Fibroblast of skin of right biceps (primary cell): ENCODE measurements at places on chromosomes 13 and 19.

DNA sequence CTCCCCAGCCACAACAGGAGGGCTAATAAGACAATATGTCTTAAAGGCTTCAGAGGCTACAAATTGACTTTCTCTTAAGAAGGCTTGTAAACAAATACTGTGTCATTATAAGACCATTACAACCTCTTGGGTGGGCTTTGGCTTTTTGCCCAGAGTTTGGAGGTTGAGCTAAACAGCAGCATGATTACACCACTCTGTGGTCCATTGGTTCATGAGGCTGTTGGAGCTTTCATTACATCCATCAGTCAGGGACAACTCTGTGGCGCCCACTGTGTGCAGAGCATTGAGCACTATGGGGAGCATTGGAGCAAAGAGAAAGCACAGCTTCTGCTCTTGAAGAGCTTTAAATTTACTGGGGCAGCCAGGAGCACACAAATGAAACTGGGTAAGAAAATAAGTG is 75.9 kb downstream of the TNFSF11 start:
- DNase-seq = peak; percentile 47

GRCh38 chr13:94917824-94918223 is 205.5 kb upstream of the SOX21 start:
- no peak for DNase-seq

DNA sequence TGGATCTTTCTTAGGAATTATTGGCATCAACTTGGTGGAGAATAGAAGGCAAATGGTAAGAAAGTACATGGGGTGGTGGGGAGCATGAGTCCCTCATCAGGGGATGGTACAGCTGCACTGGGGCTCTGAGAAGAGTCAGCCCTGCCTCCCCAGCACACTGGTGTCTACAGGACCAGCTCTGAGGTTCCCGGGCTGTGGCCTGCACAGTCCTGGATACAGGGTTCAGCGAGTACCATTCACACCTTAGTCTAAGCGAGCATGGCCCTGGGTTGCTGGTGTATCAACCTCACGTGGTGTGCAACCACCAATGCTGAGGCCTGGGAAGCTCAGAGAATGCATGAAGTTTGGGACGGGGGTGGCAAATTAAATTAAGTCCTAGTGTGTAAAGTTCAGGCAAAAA is 10.1 kb downstream of the TMEM255B start:
- no peak for DNase-seq

GRCh38 chr19:29886586-29886985 is 55.5 kb upstream of the URI1 start:
- DNase-seq = no peak

GRCh38 chr13:110841846-110842245 is 73.0 kb downstream of the ANKRD10 start:
- DNase-seq = no peak

DNA sequence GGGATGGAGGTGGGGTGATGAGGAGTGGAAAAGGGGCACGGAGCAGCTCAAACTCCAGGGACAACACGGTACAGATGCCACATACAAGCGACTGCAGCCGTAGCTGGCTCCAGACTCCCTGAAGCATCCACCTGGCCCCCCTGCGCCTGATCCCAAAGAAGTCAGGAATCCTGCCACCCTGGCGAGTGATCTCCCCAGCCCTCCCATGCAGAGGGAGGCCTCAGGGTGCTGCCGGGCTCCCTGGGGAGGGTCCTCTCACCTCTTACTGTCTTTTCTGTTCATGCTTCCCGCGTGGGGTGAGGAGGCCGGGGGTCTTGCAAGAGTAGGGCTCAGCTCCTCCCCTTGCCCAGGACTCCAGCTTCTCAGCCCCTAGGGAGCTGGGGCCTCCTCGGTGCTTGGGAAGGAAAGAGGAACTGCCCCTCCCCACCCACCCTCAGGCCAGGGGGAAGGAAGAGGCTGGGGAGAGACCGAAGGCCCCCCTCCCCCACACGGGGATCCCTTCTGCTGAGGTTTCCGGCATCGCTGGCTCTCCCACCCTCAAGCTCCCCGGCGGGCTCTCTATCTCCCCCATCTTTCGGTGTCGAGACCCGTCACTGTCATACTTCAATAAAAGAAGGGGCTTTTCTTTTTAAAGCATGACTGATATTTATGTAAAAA is at the start of gene RASGRP4:
Gene RASGRP4 (minus strand): TSS at position 410 of the 657 bp plus-strand sequence. CDS start 128 bp downstream, at position 282.
- no peak for DNase-seq

- no peak for DNase-seq
Observed at GRCh38 chr19:17404015-17404414, 1.4 kb downstream of the BST2 start.

- no peak for DNase-seq
Observed at GRCh38 chr13:97724450-97724849, 229.0 kb upstream of the IPO5 start.

GRCh38 chr13:111485491-111486250 is 165.2 kb downstream of the TEX29 start:
- DNase-seq = no peak
